ENCODE measurements at places on chromosomes 6 and 20. TPM values are rescaled to one million over a fixed set of nuclear protein-coding genes. Genes with fewer than 3 reads are reported as not detected.
A peak's percentile ranks its signal among the peaks of the same experiment; 100 is the strongest.

GRCh38 chr6:71289039-71289801 is 609 bp downstream of the OGFRL1 start:
- no peak for DNase-seq

DNA sequence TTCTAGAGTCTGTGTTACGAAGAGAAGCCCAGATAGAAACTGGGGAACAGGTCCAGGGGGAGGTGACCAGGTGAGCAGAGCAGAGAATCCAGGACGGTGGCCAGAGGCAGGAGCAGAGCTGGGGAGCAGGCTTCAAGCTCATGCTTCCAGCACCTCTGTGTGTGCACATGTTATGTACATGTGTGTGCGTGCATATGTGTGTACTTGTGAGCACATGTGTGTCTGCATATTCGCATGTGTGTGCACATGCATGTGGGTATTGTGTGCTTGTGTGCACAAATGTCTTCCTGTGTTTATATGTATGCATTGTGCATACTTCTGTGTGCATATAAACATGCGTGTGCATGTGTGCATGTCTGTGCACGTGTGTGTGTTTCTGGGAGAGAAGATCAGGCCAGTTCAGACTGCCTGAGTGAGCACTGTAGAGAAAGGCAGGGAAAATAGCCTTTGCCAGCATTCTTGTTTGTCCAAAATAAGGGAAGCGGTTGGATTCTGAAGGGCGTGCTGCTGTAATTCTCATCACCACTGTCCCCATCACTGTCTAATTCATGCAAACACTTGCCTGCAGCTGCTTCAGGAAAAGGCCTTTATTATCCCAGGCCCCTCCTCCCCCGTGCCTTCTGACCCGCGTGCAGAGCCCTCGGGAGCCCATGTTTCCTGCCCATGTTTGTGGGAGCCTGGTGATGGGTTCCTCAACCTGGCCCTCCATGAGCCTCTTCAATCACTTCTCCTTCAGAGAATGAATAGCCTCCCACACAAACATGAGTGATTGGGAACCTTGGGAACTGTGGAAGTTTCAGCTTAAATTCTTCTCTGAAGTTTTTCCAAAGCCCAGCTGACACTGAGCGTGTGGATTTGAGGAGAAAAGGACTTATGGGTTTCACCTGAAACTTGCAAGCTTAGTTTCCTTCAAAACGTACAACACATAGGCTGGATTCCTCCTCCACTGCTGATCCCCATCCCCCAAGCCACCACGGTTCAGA is 161.7 kb upstream of the AFDN start:
- DNase-seq, result no peak

DNA sequence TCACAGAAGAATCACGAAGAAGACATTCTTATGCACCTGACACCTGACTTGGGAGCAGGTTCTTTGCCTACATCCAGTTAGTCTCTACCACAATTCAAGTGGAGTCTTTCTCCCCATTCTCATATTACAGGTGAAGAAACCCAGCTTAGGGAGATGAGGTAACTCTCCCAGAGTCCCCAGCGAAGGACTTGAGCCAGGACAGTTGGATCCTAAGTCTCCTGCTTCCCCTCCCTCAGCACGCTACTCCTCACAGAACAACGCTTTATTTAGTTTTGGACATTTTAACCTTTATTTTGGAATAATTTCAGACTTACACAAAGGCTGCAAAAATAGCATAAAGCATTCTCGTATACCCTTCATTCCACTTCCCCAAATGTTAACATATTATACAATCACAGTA is 824 bp upstream of the CSTL1 start:
- no peak for DNase-seq

GRCh38 chr6:149079911-149080491 is 237.5 kb upstream of the TAB2 start:
- no peak for DNase-seq

SLC17A9 gene
- 48.5 TPM for total RNA-seq

PSMA7 gene
- 119 TPM for total RNA-seq

SIRPB2 gene
- total RNA-seq, result 4.8 TPM

DNA sequence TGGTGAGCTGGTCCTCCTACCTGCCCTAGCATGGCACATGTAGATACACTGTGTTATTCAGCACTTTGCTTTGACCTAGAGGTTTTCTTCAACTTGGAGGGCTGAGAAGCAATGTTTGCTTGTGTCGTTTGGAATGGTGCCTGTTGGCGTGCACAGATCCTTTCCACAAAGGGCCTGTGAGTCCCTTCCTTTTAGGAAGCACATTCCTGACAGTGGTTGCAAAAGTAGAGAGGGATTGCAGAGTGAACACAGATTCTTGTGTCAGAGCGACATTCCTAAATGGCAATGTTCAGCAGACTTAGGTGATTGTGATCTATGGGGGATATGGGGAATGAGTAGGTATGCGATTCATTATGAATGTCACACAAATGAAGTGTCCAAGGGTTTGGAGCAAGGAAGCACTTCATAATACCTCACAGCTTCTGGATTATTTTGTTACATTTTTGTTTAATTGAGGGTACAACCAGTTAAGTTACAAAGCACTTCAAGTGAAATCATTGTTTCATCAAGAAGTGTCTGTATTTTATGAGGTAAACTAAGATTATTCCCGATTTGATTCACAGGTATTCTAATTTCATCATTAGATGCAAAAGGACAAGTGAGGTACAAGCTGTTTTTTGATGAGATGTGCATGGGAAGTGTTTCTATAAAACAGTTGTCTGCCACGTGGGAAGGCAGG is 713 bp upstream of the RNF144B start:
- peak; percentile 70 for DNase-seq

DNA sequence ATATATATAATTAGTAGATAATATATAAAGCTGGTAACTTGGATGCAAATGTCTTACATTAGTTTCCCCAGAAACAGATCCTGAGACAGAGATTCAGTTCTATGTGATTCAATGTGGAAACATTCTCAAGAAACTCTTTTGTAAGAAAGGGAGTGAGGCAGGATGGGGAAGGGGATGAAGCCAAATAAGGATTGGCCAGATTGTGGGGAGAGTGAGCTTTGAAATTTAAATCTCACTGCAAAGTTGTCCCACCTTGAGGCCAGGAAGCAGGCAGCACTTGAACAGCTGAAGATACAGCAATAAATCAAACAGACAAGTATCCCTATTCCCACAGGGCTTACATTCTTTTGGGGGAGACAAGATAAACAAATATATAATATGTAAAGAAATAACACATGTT is 126.3 kb upstream of the HEY2 start:
- DNase-seq, result no peak

PNLDC1 gene
- not detected for total RNA-seq

PPP1R3D gene
- 5.7 TPM for total RNA-seq

CRYBG1 gene
- total RNA-seq, result 0.45 TPM

SCAND1 gene
- total RNA-seq, result 118 TPM

Measured in stomach (tissue), 19 donors.